CD4-positive, alpha-beta T cell treated with Interleukin-10 for 1 hour (primary cell): ENCODE measurements at places on chromosomes 2 and 18.
A peak's percentile ranks its signal among the peaks of the same experiment; 100 is the strongest.

DNA sequence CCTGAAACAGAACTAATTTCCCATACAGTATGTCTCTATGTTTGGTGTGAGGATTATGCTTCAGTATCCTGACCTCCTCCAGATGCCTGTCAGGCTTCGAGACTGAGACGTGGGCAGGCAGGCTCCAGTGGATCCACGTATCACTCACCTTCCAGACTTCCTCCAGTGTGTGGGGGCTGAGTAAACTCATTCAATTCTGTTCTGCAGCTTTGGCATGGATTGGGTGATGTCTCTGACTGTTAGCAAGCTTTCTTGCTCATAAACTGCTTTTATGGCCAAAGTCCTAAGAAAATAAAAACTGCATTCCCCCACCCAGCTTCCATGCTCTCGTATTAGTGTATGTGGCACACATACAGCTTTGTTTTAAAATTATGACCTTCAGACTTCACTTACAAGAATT lies 53.6 kb downstream of the CCDC93 start:
- DNase-seq, result no peak

DNA sequence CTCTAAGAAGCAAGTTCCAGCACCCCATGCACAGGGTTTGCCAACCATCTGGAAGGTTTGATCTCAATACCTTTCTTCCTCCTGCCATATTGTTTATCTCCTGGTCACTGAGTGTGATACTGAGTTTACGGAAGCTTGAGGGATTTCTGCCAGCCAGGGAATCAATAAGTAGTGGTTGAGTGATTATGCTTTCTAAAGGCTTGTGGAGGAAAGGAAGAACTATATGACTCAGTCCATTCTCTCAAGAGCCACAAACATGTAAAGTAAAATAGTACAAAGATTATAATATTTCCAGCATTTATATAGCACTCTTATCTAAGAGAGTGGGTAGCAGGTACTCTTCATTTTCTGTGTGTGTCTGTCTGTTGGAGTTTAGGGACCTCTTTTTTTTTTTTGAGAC lies 49.2 kb downstream of the SLC4A3 start:
- no peak for DNase-seq

DNA sequence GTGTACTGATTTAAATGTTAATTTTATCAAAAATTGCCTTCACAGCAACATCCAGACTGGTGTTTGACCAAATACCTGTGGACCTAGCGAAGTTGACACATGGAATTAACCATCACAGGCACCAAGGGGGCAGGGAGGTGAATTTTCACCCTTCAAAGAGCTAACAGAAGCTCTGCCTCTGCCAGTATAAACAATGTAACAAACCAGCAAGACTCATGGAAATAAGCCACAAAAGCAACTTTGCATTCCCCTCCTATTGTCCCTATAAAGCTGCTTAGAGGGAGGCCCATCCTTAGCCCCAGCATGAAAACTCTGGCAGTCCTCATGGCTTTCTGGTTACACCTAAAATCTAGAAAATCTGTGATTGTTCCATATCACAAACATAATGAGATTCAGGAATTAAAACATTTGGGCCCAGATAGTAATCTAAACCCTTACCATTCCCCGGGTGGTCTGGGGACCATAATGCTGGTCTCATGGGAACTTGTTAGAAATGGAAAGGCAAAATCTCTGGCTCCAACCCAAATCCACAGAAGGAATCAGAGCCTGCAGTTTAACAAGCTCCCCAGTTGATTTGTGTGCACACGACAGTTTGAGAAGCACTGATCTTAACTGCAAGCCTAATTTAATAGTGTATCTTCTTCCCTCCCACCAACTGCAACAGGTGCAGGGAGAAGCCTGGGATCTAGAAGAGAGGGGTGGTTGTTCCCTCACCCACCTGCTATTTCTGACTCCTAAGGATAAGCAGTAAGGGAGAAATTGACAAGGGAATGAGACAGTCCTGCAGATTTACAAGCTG lies 23.1 kb downstream of the SERPINB11 start:
- no peak for DNase-seq

GRCh38 chr18:50654658-50655550 lies 95.0 kb downstream of the MAPK4 start:
- DNase-seq, result no peak

DNA sequence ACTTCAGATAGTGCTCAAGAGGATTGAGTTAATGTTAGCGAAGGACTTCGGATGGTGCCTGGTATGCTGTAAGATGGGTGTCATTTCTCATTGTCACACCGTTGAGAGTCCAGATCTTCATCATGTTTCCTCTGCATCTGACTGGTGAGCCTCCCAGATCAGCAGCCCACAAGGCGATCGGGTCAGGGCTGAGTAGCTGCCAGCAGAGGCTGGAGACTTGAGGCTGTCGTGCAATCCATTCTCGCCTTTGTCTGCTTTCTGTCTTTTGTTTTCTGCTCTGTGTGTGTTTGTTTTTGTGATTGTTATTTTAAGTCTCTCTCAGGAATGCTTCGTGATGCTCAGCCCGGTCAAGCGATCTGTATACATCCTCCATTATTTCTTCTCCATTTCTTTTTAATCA lies 95.8 kb downstream of the TGOLN2 start:
- DNase-seq, result no peak

DNA sequence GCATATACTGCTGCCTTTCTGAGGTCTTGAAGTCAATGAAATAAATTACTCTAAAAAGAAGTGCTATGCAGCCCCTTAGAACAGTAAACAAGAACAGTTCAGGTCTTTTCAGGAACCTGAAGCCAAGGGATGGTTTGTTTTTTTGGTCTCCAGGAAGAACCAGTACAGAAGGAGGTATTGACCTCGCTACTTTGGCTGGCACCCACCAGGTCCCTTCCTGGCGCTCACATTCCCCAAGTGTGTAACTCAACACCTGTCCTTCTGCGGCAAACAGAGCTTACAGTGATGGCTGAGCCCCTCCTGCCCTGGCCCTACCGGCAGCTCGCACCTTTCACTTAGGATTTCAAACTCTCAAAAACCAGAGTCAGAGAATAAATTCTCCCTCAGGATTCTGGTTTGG lies 51.9 kb downstream of the SETBP1 start:
- no peak for DNase-seq

- DNase-seq, result peak; percentile 49
Measured at GRCh38 chr2:127641846-127642507, 4.0 kb upstream of the GPR17 start.

GRCh38 chr2:219480004-219480403 lies 18.7 kb upstream of the GMPPA start:
- no peak for DNase-seq

DNA sequence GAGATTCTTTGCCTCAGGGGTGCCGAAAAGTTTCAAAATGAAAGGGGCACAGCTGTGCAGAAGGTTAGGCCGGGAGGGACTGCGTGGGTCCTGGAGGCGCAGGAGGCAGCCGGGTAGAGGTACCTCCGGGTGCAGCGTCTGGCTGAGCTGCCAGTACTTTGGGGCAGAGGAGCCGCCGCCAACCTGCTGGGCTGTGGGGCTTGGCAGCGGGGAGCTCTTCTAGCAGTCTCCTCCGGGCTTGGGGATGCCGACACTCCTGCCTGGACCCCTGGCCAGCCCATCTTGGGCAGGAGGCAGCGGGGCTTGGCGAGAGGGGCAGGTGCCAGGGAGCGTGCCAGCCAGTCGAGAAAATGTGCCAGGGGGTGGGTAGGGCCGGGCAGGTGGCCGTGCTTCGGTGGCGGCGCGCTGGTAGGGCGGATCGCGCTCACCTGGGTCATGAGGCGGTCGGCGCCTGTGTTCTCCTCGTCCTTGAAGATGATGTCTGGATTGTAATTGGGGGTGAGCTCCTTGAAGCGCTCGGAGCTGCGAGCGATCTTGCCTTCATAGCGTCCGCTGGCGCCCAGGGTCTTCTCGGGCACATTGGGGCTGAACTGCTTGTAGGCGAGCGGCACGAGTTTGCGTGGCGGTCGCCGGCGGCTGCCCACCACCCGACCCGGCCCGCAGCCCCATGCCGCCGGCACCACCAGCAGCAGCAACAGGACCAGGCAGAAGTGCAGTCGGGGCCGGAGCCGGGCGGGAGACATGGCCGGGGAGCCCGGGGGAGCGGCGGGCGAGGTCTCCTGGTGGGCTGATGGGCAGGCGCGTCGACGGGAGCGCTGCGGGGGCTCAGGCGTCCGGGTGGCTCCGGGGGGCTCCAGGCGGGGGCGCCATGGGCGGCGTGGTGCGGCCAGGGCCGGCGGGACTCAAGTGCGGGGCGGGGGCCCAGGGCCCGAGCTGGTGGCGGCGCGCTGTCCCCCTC lies 717 bp downstream of the IHH start:
- DNase-seq, result no peak

DNA sequence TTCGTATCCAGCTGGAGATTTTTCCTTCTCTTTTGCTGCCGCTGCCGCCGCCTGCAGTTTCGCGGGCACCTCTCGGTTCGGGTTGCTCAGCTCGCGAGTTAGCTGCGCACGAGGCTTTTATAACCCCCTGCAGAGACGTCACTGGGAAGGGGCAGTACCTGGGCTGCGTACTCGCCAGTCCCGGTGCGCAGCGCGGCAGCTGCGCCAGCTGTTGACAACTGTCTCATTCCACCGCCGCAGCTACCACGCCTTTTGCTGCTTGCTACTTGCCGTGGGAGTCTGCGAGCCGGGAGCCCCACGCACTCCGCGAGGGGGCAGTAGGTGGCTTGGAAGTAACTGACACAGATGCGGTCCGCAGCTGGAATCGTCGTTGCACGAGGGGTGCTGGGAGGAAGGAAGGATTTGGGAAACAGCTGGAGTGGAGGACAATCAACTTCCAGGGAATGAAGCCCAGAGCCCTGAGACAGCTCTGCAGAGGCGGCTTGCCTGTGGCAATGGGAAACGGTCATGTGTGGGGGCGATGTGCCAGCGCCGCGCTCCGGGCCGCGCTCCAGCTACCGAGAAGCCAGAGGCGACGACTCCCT lies at the start of gene TACR1:
TSS of gene TACR1 (minus strand) at position 93 of the 584 bp plus-strand sequence. CDS start 586 bp downstream, outside the sequence.
- peak; percentile 42 for DNase-seq

DNA sequence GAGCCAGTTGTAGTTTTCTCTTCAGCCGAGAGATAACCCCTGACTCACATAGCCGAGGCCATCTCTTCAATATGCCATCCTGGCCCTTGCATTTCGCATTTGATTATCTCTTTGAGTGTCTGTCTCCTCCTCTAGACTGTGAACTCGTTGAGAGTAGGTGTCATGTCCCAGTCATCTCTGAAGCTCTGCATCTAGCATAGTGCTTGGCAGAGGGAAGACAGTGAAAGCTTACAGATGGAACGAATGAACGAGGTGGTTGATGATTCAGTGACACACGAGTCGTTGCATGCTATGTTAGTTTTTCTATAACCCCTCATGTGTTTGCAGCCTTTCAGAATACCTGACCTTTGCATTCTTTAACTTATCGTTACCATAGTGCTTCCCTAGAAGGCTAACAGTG lies 59.9 kb upstream of the CYRIA start:
- no peak for DNase-seq

GRCh38 chr18:32021756-32022564 lies 3.3 kb downstream of the RNF125 start:
- no peak for DNase-seq

GRCh38 chr2:64649013-64649484 lies 4.7 kb downstream of the SERTAD2 start:
- DNase-seq, result no peak

GRCh38 chr2:146239392-146240135 lies 1605.3 kb upstream of the ACVR2A start:
- no peak for DNase-seq

GRCh38 chr18:13289481-13290205 lies 71.1 kb downstream of the LDLRAD4 start:
- no peak for DNase-seq

GRCh38 chr18:45805551-45805950 lies 19.9 kb upstream of the SIGLEC15 start:
- DNase-seq, result no peak

- no peak for DNase-seq
Measured at GRCh38 chr18:21191596-21192307, 50.3 kb upstream of the GREB1L start.

GRCh38 chr2:224524657-224525056 lies 60.5 kb downstream of the CUL3 start:
- peak; percentile 33 for DNase-seq

DNA sequence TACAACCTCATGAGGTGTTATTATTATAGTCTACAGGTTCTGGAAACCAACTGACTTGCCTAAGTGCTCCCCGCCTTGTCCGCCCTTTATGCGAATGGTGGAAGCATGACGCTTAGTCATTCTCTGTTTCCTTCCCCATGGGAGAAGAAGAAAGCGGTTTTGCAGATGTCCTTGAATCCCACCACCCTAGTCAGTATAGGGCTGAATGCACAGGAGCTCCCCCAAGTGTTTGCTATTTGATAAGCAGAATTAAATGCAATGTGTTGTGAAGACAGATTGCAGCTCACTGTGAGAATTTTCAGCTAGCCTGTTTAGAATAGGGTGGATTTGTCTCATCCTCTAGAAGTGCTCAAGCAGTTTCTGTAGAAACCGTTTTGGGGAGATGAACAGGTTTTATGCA lies 652.0 kb downstream of the DCC start:
- no peak for DNase-seq

GRCh38 chr18:65822826-65823225 lies 72.0 kb downstream of the CDH7 start:
- DNase-seq, result no peak

DNA sequence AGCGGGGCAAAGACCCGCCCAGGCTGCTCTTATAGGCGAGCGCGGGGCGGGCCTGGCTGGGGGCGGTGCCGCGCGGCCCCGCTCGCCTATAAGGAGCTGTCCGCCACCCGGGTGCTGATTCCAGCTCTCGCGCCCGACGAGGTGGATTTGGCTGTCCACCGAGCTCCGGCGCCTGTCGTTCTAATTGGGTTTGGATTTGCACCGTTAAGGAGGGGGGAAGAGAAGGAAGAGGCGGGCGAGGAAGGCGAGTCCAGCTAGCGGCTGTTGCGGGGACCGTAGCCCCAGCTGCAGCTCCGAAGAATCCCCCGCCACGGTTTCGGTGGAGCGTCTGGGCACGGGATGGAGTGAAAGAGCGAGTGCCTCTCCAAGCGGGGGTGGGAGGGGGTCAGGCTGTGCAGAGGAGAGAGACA lies at the start of gene CNTNAP5:
TSS of gene CNTNAP5 (plus strand) at position 117 of the 410 bp plus-strand sequence. CDS start 364 bp downstream, outside the sequence.
- DNase-seq, result no peak

DNA sequence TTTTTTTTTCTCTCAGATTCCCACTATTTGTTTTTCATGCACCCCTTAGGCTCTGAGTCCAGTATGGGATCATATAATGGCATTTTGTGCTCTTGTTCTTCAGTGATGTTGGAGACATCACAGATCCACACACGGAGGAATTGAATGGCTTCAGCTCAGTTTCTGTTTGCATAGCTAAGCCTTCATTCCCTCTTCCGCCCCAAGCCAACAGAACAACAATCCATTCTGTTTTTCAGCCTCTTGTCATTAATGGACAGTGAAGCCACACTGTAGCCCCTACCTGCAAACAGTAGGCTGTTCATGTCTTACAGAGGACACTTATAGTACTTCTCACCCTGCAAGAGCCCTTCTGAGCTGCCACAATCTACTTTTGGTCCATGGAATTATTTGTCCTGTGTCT lies 64.0 kb upstream of the ZSWIM2 start:
- no peak for DNase-seq

GRCh38 chr2:106058469-106059137 lies 135.5 kb downstream of the UXS1 start:
- DNase-seq, result peak; percentile 8

- DNase-seq, result peak; percentile 7
Measured at GRCh38 chr2:196725882-196726281, 73.6 kb downstream of the GTF3C3 start.
